ENCODE measurements at places on chromosomes 12 and 14.

DNA sequence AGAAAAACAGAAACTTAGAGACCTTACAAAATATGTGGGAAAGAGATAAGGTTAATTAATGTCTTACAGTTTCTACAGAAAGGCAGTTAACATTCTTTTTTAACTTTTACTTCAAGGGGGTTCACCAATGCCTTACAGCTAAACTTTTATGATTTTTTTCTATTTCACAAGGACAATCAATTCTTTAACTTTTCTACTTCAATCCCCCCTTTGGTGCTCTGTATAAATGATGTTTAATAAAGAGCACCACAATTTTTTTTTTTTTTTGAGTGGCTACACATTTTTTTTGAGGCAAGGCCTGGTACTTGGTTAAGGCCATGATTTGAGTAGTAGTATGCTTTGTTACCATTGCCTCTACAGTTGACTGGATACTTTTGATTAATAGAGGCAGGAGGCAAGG lies 279.6 kb downstream of the PRKD1 start:
- DNase-seq, result no peak

DNA sequence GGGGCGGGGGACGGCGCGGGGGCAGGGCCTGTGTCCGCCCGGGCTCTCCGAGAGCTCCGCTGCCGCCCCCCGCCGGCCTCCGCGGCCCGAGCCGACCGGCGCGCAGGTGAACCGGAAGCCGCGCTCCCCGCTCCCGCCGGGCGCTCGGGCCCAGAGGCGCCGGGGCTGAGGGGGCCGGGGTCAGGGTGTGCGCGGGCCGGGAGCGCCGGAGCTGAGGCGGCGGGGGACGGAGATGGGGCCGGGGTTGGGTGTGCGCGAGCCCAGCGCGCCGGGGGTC lies 431 bp downstream of the HIP1R start:
- DNase-seq, result no peak

DNA sequence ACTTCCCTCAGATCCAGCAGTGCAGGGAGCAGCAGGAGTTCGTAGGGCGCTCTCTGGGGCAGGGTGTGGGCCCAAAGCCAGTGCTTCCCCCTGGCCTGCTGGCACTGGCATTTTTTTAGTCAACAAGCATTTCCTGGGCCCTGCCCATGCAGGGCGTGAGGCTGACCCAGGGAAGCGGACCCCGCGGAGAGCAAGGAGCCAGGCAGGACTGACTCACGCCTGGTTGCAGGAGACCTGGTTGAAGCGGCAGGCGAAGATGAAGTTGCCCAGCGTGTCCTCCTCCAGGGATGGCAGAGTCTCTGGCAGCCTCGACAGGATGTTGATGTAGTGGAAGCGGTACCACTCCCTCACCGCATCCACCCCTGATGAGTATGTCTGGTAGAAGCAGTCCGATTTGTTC lies 13.5 kb downstream of the SCNN1A start:
- no peak for DNase-seq

DNA sequence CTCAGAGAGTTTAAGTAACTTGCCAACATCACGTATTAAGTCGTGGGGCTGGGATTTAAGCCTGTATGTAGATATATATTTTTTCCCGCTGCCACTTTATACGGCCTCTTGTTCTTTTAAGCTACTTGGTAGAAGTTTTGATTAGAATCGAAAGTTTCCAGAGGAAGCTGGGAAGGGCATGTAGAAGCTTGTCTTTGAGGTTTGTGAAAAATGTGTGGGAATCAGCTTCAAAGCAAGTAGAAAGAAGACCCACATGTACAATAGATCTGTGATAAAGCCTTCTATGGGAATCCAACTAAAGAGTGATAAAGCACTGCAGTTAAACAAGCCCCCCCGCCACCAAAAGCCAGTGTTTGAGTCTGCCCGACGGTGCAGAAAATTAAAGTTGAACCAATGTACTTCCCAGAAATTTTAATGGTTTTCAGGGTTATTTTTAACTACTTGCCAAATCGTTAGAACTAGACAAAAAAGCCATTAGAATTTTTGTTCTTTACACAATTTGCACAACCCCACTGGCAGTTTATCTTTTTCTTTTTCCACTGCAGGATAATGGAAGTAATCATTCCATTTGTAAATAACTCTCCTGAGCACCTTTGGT lies 25.5 kb downstream of the SERPINA11 start:
- no peak for DNase-seq

Data from stimulated activated CD4-positive, alpha-beta T cell treated with anti-CD3 and anti-CD28 coated beads, Interleukin-1b, Interleukin-23, amount 100 ng/mL, for 24 hours (primary cell).